ENCODE measurements at places on chromosomes 5 and 9.

DNA sequence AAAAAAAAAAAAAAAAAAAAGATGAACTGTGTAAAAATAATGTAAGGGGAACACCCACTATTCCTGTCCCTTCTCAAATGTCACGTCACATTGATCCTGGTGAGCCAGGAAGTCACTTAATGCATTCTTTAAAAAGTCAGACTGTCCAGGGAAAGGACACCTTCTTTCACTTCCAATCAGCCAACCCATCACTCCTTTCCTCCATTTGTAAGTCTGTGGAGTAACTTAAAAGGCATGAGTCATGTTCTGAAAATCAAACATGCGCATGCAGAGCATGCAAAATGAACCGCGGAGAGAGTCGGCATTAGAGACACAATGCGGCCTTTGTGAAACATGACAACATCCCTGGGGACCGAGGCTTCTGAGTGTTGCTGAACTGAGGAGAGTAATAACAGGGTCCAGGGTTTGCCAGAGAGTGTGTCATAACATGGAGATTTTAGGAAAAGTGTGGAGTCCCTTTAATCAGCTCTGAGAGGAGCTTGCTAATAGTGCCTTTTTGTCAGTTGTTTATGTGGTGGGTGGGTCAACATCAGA is 77.6 kb upstream of the SEMA6A start:
- DNase-seq = no peak

DNA sequence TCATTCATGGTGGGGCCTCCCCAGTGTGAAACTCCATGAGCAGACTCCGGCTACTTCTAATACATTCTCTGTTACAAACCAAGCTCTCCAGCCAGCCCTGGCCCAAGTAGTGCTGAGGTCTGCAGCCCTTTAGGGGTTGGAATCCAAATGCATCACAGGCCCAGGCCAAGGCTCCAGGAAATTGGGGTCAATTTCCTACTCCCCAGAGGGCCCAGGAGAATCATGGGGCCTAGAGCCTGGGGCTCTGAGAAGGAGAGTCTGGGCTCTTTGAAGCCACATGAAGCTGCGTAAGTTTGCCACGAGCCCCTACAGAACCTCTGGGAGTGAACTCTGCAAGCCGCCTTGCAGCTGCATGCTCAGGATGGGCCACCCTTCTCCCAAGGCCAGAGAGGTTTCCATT is 206.4 kb downstream of the PAPPA start:
- DNase-seq = no peak

GRCh38 chr5:113190347-113190746 is 213.7 kb downstream of the DCP2 start:
- DNase-seq = no peak

- DNase-seq = no peak
Measured at GRCh38 chr5:171316258-171317121, 7.4 kb downstream of the TLX3 start.

DNA sequence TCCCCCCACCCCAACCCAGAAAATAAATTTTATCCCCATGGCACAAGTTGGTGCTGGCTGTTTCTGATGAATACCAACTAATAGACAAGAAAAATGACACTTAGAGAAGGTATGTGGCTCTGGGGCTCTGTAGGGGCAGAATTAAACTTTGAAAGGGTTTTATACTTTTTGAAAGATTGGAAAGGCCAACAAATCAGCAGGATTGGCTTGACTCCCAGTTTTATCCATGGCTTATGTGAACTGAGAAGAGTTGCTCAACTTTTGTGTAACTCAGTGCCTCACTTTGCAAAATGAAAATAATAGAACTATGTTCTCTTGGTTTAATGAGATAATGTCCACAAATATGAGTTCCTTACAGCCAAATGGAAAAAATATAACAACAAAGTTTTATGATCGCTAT is 288.9 kb upstream of the KIF2A start:
- no peak for DNase-seq

DNA sequence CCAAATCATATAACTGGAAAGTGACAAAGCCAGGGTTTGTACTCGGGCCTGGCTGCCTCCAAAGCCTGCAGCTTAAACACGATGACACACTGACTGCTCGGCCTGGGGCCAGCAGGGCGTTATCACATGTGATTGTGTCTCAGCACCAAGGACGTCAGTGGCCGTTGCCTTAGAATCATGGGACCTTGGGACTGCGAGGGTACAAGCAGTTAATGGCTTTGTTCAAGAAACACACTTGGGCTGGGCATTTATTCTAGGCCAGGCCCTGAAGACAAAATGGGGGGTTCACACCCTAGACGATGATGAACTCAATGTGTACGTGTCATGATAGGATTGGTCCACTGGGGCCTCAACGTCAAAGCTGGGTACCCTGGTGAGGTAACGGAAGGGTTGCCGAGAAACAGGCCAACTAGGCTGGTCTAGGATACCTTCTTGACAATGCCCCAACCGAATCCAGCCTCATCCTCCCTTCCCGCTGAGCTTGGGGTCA is 13.0 kb downstream of the SH3PXD2B start:
- DNase-seq = no peak

- no peak for DNase-seq
Measured at GRCh38 chr9:81370650-81371049, 318.7 kb downstream of the TLE1 start.

- no peak for DNase-seq
Measured at GRCh38 chr5:113053511-113053995, 77.0 kb downstream of the DCP2 start.

- DNase-seq = no peak
Measured at GRCh38 chr5:71974165-71974564, 133.1 kb upstream of the MAP1B start.

DNA sequence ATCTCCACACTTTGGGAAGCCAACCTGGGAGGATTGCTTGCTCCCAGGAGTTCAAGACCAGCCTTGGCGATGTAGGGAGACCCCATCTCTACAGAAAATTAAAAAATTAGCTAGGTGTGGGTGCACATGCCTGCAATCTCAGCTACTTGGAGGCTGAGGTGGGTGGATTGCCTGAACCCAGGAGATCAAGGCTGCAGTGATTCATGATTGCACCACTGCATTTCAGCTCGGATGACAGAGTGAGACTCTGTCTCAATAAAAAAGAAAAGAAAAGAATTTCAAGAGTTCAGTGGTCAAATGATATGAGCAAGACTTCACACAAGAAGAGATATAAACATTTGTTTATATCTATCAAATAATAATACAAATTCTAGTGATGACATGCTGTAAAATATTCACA is 23.0 kb upstream of the MTAP start:
- DNase-seq = no peak

GRCh38 chr5:150789943-150790611 is 11.5 kb downstream of the SMIM3 start:
- DNase-seq = peak; percentile 76

GRCh38 chr9:125805586-125805985 is 58.4 kb downstream of the PBX3 start:
- DNase-seq = no peak

DNA sequence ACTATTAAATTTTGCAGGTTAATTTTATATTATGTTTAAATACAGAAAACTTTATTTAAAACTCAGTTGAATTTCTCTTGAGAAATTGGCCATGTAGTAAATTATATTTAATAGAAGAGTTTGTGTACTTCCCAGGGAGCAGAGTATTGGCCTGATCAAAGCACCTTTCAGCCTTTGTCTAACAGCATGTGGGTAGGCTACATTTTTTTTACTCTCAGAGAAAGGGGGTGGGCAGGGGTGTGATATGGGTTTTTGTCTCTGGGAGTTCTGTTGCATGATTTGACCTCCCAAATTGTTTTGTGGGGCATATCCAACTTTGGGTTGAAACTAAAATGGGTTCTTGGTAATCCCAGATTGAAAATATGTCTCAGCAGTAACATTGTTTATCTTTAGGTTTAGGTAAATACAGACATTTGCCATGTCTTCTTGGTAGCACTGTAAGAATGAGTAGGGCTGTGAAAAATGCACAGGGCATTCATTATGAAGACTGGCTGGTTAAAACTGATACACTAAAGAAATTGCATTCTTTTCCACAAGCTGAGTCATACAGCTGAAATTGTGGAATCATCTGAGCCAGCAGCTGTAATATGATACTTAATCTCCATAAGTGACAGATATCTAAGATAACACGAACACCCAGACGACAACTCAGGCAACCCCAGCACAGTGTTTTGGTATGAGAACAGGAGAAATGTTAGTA is 75.4 kb upstream of the CDKN2B start:
- DNase-seq = no peak

DNA sequence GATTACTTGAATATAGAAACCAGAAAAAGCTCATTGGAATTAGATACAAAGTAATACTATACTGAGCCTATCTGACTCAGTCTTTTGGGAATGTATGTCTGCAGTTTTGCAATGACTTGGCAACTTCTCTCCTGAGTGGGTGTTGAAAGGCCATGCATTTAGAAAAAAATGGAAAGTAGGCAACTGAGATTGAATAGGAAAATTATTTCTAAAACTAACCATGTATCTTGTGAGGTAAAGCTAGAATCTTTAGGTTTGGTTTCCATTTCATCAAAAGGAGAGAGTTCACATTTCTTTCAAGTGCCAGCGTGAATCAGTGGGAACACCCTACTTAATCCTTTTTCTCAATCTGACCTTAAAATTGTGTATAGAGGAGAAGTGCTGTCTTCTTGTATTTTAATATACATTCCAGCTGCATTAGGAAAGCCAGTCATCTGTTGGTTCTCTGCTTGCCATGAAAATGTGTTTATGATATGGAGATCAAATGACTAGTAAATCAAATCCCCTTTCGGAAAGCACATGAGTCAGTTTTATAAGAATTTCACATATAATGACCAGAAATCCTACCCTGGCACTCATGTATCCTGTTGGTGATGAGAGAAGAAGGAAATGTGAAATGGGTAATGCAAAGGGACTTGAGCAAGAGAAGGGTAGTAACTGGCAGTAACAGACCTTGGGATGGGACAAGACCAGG is 30.4 kb downstream of the NFX1 start:
- DNase-seq = no peak

GRCh38 chr9:16001856-16002255 is 449.0 kb downstream of the CCDC171 start:
- no peak for DNase-seq

GRCh38 chr5:132010989-132011621 is 353 bp downstream of the ACSL6 start:
- no peak for DNase-seq

DNA sequence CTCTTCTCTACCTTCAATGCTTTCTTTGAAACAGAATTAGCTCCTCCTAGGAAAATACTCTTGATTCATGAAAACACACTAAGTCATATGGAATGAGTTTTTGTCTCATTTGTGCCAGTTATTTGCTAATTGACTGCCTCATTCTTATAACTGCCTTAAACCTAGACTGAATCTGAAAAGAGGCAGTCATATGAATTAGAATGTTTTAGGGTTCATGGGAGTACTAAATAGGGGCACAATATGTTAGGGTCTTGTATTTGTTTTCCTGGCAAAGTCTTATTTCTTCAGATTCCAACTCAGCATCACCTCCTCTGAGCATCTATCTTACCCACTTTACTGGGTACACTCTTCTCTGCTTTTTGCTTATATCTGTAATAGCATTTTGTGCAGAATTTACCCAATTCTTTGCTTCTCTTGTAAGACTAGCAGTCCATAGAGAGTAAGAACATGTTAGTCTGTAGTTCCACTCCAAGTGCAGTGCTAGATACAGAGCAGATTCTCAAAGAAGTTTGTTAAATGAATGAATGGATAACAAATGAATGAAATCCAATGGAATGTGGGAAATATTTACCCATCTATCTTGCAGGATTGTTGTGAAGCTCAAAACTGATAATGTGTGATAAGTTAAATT is 43.9 kb upstream of the ALDH1A1 start:
- DNase-seq = no peak

DNA sequence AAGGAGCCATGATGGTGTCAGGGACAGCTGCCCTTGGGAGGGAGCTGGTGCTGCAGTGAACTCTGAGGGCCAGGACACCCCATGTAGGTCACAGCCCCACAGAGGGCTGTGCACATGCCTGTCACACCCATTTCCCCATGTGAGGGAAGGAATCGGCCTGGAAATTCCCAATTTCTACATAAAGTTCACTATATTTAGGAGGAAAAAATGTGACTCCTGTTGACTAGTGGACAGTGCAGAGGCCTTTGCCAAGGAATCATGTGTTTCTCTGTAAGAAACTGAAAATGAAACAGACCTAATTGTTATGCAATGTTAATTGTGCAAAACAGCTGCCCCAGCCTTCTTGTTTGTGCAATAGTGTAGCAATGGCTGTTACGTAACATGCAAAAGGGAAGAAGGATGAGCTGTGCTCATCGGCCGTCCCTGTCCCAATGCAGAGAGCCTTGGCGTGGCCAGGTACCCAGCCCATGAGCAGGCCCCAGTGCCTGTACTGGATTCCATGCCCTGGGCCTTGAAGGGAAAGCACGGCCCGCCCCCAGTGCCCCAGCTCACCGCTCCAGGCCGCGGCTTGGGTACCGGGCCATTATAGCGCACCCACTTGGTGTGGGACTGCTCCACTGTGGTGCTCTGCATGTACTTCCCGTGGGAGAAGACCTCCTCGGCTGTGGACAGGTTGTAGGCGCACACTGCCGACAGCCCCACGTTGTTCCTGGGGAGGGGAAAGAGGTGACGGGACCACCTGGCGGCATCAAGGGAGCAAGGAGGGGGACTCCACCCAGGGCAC is 70.0 kb downstream of the SECISBP2 start:
- DNase-seq = no peak

- peak; percentile 43 for DNase-seq
Measured at GRCh38 chr5:142507531-142508372, 178.1 kb downstream of the FGF1 start.

GRCh38 chr5:2531318-2531717 is 220.2 kb downstream of the IRX2 start:
- DNase-seq = no peak

- DNase-seq = no peak
Measured at GRCh38 chr9:127803507-127804352, 1.0 kb downstream of the FPGS start.

DNA sequence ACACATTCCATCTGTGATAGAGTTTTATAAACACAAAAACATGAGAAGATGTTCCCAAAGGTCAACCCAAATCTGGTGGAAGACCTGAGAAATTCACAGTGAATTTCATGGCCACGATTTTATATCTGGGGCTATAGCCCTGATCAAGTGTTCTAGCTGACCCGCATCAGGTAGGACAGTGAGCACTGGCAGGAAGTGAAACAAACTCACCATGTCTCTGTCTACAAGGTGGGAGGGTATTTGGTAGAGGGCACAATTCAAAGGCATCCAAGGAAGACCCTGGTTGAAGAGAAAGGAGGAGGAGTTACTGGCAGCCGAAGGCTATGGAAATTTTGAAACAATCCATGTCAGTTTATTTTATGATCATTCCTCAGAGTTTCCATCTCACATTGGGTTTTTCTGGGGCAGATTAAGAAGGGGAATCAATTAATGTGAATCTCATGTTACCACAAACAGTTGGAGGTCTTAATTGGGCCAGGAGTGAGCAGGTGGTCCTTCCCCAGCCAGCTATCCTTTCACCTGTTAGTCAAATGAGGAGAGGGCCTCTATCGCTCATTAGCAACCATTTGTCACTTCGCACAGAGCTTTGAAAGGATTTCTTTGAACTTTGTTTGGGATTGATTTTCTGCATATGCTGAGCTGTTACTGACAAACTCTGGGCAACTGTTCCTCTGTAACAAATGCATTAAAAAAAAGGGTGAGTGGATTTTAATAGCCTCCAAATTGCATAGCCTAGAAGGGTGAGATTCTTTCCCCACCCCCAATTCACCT is 612.0 kb upstream of the CLINT1 start:
- DNase-seq = no peak
